ENCODE measurements at places on chromosomes 11 and 22. TPM values are rescaled to one million over a fixed set of nuclear protein-coding genes. Genes with fewer than 3 reads are reported as not detected.

ARHGEF12 gene
- 16.1 TPM for total RNA-seq

RDX gene
- 56.5 TPM for total RNA-seq

MAPK11 gene
- 27.1 TPM for total RNA-seq

OR5AK2 gene
- not detected for total RNA-seq

APOC3 gene
- not detected for total RNA-seq

GGTLC3 gene
- not detected for total RNA-seq

RANBP1 gene
- total RNA-seq = 256 TPM
